Motor neuron (in vitro differentiated cells): ENCODE measurements at places on chromosomes 16 and 17. TPM values are rescaled to one million over a fixed set of nuclear protein-coding genes. Genes with fewer than 3 reads are reported as not detected.
A peak's percentile ranks its signal among the peaks of the same experiment; 100 is the strongest.

HAS3 gene
- 1.7 and 2.7 TPM in 2 replicates for total RNA-seq

ZNF205 gene
- 12.1 and 14.9 TPM in 2 replicates for total RNA-seq

TBC1D3K gene
- total RNA-seq = not detected in 2 replicates

KRTAP4-5 gene
- not detected in 2 replicates for total RNA-seq

GRCh38 chr17:1965556-1966273 lies 59.4 kb downstream of the RTN4RL1 start:
- peak; percentile 86 for ATAC-seq

GRCh38 chr16:11472851-11473250 lies 113.9 kb downstream of the LITAF start:
- ATAC-seq = no peak

DNA sequence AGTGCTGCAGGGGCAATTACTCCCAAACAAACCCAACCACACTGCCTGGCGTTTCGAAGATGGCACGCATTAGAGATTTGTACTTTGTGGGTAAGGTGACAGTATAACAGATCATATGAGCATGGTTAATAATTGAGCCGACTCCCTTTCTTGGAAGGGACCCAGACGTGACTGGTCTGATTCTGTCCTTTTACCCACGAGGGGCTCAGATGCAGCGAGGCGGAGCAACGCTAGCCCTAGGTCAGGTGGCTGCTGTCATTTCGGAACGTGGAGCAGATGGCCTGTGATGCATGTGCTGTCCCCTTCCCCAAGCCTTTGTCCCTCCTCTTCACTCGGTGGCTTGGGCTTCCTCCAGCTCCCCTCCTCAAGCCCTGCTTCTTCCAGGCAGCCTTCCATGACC lies 84.2 kb downstream of the SNX29 start:
- ATAC-seq = no peak

DNA sequence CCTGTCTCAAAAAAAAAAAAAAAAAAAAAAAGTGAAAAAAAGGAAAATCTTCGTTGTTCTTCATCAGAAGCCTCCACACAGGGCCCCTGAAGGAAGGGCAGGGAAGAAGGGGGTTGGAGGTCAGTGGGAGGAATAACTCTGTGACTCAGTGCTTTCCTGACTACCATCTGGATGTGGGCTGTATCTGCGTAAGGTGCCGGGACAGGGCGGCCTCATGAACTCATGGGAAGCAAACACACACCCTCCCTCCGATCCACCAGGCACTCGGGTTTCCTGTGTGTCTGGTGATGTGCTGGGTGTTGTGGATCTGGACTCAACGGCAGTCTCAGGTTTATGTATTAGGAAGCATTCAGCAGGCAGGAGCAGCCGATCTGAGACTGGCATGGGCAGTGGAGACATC lies 691.6 kb downstream of the WWOX start:
- peak; percentile 60 for ATAC-seq

DNA sequence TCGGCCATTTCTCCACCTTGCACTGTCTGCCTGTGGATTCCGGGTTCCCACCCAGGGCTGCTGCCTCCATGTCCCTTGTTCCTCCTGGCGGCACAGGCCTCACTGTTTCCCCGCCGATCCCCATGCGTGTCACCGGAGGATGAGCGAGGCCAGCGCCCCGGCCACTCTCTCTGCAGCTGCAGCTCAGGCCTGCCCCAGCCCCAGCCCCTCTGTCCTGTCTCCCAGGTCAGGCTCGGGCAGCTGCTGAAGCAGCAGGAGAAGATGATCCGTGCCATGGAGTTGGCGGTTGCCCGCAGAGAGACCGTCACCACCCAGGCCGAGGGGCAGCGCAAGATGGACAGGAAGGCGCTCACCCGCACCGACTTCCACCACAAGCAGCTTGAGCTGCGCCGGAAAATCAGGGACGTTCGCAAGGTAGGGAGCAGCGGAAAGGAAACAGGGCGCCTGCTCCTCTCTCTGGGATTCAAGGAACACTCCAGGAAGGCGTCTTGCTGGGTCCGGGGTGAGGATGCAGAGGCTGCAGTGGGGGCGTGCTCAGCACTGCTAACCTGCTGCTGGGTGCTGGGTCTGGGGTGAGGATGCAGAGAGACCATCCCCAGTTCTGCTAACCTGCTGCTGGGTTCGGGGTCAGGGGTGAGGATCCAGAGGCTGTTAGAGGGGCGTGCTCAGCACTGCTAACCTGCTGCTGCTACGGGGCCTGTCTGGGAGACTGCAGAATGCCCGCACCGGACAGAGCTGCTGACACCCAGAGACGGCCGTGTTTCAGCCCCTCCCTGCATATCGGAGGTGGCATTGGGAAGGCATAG lies 6.1 kb upstream of the GAA start:
- ATAC-seq = no peak

DNA sequence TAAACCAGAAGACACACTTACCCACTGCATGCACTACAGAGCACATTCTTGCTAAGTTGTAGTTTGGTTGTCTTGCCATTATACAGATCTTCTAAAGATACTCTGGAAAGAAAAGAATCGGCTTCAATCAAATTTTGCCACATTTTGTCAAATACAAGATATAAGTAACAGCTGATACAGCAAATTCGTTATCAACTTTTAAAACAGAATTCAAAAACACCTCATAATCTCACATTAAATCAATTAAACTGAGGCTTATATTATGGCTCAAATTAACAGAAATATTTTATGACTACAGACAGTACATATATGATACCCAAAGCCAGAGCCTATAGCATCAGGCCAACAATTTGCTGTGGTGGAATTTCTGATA lies 5.4 kb downstream of the DNAJA2 start:
- no peak for ATAC-seq

GRCh38 chr16:68064791-68065365 lies 20.3 kb upstream of the NFATC3 start:
- peak; percentile 36 for ATAC-seq

GRCh38 chr17:68033636-68034451 lies 1.7 kb upstream of the KPNA2 start:
- ATAC-seq = peak; percentile 12
